Central memory CD8-positive, alpha-beta T cell (primary cell): ENCODE measurements at places on chromosomes 3 and 15.

DNA sequence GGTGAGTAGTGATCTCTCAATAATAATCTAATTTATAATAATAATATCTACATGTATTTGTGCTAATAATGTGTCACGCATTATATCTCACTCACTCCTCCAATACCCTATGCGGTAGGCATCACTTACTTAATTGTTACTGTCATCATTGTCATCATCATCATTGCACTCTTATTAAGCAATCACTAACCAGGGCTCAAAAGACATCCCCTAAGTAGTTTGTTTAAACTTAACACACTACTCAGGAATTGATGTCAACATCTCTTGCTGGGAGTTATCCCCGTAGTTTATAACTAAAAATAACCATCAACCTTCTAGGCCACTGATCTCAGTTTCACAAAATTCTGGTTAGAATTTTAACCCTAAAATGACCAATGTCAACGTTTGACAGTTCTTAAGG is 56.8 kb upstream of the ICE2 start:
- DNase-seq = no peak

DNA sequence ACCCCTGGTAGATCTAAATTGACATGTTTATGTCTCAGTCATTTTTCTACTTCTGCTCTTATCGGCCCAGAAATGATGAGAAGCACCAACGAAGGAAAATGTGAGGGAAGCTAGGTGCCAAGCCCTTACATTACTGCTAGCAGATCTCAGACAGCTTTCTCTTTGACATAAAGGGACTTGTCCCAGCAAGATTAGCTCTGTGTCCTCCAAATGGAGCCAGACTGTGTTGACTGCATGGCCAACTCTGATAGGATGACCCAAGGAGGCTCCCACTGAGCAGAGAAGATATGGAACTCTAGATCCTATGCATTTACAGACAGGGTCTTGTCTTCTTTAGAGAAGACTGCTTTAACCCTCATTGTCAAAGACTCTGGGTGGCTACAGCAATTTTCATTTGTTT is 2.8 kb upstream of the MCTP2 start:
- no peak for DNase-seq

DNA sequence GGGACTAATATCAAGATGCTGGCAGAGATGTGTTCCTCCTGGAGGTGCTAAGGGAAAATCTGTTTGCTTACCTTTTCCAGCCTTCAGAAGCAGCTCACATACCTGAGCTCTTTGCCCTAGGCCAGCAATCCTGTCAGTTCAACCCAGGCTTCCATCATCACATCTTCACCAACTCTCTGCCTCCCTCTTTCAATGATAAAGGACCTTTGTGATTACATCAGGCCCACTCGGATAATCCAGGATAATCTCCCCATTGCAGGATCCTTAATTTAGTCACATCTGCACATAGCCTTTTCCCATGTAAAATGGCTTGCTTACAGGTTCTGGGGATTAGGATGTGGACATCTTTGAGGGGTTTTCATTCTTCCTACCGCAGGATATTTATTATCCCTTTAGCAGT is 58.3 kb downstream of the NSUN3 start:
- no peak for DNase-seq

DNA sequence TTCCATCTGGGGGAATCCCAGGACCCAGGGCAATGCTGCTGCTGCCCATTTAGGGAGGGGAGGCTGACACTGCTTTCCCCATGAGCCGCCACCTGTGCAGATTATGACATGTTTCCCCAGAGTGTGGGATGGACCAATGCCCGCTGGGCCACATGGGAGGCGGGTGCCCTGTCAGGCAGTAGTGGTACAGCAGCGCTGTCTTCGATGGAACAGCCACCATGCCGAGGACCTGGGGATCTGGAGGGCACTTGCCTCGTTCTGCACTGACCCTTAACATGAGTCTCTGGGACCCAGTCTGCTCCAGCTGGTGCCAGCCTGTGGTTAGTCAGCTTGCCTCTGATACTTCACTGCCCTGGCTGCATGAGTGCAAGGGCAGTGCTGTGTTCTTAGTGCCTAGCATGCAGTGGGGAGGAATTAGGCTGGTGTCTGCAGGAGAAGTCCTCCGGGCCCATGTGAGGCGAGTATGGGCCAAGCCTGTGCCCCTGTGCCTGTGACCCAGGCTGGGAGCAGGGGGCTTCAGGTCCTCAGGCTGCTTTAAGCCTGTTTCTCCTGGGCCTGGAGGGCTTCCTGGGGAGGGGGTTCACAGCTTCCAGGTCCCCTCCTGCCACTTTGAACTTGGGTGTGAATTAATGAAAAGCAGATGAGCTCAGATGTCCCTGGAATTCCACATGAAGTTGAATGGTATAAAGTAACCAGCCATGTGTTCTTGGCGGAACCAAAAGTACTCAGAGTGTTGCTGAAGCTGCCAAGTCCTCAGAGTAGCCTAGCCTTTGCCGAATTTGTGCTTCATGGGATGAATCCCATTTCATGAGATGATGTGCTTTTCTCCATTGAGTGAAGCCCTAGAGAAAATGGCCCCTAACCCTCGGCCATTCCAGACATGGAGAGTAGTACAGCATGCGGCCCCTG is 22.9 kb downstream of the KLF13 start:
- no peak for DNase-seq

DNA sequence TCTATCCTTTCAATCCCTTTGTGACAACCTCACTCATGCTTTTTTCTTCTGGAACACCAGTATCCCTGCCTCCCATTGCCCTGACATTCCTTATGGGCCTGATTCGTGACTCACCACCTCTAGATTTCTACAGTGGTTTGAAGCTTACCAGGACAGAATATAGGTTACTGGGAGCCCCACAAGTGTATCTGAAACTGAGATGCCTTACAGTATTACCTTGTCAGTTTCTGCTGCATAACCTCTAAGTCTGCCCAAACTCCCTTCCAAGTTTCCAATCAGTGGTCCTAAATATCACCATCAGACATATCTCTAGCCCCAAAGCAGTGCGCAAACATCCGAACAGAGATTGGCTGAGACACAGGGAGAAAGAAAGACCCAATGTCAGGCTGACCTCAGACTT is 5.6 kb downstream of the CPB1 start:
- DNase-seq = no peak

- DNase-seq = no peak
Observed at GRCh38 chr3:114671741-114672510, 378.1 kb downstream of the TIGIT start.

- DNase-seq = no peak
Observed at GRCh38 chr15:68177742-68178141, 27.4 kb downstream of the CALML4 start.

DNA sequence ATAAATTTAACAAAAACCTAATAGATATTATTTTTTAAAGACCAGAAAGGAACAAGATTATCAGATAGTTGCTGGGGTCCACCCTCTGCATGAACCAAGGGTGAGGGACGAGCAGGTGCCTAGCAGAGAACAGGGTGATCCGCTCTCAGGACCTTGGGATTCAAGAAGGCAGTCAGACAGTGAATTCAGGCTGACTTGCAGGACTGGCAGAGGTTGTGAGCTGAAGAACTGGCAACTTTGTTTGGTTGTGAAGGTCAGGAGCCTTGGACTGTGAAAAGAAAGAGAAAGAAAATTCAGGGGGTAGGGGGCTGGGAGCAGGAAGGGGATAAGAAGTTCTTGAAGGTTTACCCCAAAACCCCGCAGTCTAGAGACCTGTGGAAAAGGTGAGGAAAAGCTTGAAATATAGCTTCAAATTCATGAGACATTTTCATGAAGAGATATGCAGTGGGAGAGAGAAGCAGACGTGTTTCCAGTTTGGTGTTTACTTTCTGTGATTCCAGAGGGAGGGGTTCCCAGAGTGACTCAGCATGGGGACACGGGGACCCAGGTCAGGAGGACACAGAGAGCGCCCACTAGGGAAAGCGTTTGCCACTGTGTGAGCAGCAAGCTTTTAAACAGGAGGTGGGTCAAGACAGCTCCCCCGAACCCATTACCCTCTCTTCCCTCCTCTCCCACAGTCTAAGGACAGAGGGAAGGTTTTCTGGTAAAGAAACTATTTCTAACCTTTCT is 217.2 kb upstream of the UMPS start:
- no peak for DNase-seq

GRCh38 chr15:45855210-45855906 is 220.5 kb downstream of the SQOR start:
- no peak for DNase-seq

DNA sequence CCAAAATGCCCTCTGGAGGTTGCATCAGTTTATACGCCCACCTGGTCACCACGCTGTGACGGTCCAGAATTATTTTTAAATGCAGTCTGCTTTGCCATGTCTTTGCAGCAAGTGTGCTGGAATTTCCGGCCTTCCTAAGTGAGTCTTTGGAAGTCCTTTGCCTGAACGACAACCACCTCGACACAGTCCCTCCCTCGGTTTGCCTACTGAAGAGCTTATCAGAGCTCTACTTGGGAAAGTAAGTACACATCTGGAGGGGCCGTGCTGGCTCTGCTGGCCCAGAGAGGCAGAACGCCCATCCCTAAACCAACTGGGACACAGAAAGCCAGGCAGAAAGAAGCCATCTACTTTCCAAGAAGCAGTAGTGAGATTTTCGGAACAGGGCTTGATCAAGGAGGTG is 101.8 kb downstream of the LRRK1 start:
- DNase-seq = no peak

DNA sequence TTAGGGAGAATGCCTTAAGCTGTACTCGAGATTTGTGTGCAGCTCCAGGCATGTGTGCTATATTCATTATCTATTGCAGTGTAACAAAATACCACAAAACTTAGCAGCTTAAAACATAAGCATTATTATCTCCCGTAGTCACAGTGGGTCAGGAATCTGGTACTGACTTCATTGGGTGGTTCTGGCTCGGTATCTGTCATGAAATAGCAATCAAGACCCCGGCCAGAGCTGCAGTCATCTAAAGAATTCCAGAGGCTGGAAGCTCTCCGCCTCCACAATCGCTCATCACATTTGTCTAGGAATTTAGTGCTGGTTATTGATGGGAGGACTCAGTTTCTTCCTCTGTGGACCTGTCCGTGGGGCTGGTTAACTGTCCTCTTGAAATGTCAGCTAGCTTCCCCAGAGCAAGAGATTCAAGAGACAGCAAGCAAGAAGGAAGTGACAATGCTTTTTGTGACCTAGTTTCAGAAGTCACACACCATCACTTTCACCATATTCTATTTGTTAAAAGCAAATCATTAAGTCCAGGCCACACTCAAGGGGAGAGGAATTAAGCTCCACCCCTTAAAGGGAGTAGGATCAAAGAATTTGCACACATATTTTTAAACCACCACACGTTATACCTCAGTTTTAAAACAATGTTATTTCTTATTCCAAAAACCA is 76.1 kb downstream of the TOP2B start:
- DNase-seq = no peak

DNA sequence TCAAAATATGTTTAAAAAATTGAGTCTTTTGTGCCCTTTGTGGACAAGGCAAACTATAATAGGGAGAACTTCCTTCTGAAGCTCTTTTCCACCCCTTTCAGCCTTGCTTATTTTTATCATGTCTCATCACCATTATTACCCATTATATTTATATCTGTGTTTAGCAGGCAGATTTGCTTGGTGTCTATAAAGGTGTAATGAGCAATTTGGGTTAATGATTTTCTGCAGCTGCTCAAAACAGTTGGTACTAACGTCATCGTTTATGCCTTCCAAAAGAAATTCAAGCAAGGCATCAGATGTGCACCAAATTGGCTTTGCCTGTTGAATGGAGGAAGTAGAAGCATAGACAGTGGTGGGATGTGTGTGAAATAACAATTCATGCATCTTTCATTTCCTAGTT is 483.7 kb upstream of the SGO1 start:
- DNase-seq = no peak

DNA sequence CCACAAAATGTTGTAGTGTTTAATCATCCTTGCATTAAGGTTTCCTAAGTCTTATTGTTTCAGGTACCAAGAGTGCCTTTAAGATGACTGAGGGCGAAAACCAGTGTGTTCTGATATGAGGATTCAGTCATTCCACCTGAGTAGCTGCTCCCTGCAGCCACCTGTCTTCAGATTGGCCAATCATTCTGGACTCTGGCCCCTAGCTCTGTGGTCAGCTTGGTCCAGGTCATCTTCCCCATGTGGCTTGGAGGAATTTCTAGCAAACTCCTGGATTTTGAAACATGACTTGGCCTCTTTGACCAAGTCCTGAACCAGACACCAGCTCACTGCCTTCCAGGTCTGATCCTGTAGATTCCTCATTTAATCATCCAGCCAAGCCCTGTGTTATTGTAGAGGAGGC is 7.8 kb upstream of the SLC7A14 start:
- DNase-seq = no peak

DNA sequence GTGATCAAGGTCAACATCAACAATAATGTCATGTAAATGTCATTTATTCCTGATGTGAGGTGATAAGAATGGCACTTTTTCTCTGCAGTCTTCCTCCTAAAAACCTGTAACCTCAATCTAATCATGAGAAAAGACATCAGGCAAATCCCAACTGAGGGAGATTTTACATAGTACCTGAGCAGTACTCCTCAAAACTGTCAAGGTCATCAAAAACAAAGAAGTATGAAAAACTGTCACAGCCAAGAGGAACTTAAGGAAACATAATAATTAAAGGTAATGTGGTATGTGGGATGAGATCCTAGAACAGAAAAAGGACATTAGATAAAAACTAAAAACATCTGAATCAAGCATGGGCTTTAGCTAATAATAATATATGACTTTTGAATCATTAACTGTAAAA is 140.9 kb upstream of the GRM7 start:
- DNase-seq = no peak

DNA sequence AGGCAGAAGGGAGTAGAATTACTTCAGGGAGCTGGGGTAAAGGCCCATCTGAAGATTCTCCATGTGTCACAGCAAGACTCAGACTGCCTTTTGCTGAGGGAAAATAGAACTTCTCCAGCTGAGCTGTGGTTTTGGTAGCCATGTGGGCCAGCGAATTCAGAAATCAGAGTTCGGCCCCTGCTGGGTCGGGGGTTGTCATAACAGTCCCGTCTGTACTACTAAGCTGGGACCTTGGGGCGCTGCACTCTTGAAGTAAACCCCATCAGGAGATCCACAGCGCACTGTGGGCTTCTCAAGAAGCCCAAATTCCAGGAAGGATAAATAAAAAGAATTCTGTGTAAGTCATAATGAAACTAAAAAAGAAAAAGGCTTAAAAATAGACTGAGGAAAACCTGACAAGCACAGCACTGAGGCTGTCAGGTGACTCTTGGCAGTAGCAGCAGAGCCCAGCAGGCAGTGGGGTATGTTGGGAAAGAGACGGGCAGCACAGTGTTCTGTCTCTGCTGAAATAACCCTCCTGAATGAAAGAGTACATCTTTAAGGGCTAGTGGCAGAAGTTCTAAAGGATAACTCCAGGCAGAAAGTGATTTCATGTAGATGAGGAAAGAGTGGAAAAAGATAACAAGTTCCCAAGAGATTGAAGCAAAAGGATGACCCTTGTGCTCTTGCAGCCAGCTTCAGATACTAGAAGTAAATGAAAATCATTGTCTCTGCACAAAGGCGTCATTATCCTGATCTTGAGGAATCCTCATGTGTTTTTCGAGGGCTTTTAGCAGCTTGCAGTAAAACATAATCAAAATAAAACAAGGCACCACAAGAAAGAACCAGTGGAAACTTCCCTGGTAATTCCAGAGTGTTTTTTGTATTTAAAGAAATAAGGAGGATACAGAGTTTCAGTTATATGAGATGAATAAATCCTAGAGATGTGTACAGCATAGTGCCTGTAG is 74.5 kb downstream of the RAB7A start:
- no peak for DNase-seq
